ENCODE measurements at places on chromosomes 7 and 10. TPM values are rescaled to one million over a fixed set of nuclear protein-coding genes. Genes with fewer than 3 reads are reported as not detected.

DNA sequence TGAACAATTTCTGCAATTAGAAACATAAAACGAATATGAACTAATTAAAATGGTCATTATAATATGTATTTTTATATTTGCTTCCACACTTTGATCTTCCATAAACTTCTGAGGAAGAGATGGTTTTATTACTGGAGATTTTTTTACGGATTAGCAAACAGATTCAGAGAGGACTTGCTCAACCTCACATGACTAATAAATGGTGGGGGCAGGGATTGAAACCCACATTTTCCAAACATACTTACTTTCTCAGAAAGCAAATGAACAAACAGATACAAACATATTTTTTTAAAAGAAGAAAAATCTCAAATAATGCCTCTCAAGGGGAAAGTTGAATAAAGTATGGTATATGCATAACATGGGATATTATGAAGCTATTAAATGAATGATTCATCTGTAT is 18.3 kb downstream of the ANKMY2 start:
- H3K27ac ChIP-seq, result no peak overlapping the region
- no peak overlapping the region for H3K4me3 ChIP-seq
- H3K36me3 ChIP-seq, result peaks cover 67% of the 10 kb centered on the region
- no peak for DNase-seq

DNA sequence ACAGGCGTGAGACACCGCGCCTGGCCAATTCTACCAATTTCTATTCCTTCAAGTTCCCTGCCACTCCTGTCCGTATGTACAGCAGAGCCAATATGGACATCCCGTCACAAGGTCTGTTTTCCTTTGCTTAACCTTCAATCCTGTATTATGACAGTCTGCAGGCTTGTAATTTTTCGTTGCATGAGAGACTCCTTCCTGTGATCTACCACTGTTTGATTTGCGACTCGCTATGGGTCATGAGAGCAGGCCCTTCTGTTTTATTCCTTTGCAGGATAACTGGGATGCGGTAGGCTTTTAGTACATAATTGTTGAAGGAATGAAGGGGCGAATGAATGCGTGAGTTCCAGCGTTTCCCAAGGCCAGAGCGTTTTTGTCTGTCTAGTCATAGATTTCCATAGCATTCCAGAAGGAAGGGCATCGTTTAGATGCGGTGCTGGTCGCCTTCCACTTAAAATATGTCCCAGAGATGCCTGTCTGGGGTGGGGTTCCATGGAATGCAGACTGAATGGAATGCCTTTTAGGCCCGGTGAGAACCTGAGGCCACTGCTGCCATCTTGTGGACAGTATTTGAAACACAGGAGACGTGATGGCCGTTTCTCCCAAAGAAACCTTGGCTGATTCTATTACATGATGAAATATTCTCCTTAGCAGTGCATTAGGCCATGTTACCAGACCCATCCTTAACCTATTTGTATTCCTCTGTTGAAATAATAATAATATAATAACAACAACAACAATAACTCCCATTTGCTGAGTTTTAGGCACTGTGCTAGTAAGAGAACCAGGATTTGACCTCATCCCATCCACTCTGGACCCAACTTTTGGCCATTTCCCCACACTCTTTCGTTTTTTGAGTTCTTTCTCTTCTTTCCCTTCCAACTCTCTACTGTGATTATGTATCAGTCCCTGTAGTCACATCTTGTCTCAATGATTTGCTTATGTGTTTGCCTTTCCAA is 193.2 kb downstream of the MYOF start:
- H3K4me3 ChIP-seq, result no peak overlapping the region
- H3K27me3 ChIP-seq, result no peaks in the 10 kb centered on the region
- no peaks in the 10 kb centered on the region for H3K4me1 ChIP-seq
- peak; percentile 66 for DNase-seq

DNA sequence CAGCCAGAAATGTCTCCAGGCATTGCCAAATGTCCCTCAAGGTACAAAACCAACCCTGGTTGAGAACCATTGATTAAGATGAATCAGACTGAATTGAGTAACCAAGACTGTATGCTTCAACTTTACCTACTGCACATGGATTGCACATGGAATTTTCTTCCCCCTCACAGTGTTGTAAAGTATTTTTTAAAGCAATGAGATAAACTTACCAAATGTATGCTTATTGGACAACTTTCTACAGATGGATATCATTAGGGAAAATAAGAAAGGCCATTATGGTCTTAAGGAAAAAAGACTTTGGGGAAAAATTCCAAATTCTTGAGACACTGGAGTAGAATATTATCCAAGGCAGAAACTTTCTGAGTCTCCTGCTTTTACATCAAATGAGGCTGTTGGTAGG is 20.9 kb upstream of the MTPN start:
- DNase-seq, result no peak
- H3K27ac ChIP-seq, result no peak overlapping the region
- H3K4me1 ChIP-seq, result no peaks in the 10 kb centered on the region
- no peak overlapping the region for H3K4me3 ChIP-seq

CYP3A4 gene
- not detected for polyA plus RNA-seq
